ENCODE measurements at places on chromosomes 6 and 20.

- no peak for DNase-seq
Measured at GRCh38 chr20:44836601-44837120, 26.3 kb upstream of the RIMS4 start.

DNA sequence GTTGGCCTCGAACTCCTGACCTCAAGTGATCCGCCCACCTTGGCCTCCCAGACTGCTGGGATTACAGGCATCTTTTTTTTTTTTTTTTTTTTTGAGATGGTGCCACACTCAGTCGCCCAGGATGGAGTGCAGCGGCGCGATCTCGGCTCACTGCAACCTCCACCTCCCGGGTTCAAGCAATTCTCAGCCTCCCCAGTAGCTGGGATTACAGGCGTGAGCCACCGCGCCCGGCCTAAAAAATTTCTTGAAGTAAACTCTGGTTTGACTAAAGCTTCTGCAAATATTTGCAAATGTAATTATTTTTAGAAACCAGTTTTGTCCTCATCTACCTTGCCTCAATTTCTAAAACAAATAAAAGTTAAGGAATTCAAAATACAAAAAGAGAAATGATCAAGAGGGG lies 1.2 kb downstream of the IBTK start:
- DNase-seq = no peak

DNA sequence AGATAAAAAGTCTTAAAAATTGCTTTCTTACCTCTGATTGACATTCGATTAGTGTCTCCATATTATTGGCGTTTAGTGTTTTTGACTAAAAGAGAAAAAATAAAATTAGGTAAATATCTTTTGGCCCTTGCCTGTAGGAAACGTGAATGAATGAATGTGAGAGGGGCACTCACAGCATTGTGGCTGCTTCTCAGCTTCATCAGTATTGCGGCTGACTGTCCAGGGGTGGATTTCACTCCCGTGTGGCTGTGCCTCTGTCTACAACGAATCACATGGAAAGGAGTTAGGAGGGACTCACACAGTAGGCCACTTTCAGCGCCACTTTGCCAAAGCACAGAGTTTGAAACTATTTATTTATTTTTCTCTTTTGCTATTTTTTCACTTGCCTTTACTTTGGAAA lies 844 bp downstream of the TAGAP start:
- no peak for DNase-seq

DNA sequence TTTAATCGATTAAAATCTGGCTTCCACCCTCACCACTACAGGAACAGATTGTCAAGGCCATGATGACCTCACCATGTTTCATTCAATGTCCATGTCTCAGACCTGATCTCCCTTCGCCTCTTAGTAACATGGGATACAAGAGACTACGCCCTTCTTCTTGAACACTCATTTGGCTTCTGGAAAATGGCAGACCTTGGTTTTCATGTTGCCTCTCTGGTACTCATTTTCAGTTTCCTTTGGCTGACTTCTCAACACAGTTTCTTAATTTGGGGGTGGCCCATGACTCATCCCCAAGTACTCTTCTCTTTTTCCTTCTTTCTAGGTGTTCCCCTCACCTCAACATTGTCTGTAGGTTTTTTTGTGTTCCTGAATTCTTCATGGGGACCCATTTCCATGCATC lies 22.7 kb downstream of the TMX4 start:
- no peak for DNase-seq

DNA sequence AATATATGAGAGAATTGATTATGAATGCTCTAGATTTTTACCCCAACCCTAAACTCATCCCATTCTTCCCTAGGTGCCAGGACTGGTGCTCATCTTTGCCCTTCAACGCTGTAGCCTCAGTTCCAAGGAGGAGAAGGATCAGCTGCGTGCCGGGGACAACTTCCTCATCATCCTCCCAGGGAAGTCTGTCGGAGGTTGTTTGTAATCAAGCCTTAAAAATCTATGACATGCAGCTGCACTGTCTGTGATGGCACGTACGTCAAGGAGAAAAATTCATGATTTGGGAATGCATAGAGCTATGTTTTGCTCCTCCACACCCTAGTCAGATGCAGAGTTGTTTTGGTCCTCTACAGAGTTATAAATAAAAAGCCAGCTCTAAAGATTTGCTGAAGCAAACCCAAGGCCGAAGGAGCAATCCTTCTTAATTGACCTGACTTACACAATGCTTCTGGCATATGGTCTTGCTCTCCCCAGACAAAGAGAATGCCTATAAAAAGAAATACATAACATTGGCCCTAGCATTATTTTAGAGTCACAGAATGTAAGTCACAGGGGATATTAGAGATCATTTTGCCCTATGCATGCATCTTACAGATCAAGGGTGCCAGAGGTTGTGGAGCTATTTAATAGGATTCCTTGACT lies 244.2 kb downstream of the HIVEP2 start:
- DNase-seq = no peak
